ENCODE measurements at places on chromosomes 4 and X.

GRCh38 chr4:6732441-6733357 is 16.7 kb downstream of the BLOC1S4 start:
- peak; percentile 40 for DNase-seq

- no peak for DNase-seq
Measured at GRCh38 chr4:5710065-5710960, 688 bp upstream of the EVC start.

GRCh38 chrX:82134378-82134777 is 932.5 kb downstream of the SH3BGRL start:
- no peak for DNase-seq

GRCh38 chr4:68953056-68953596 is 1.5 kb upstream of the UGT2A3 start:
- no peak for DNase-seq

DNA sequence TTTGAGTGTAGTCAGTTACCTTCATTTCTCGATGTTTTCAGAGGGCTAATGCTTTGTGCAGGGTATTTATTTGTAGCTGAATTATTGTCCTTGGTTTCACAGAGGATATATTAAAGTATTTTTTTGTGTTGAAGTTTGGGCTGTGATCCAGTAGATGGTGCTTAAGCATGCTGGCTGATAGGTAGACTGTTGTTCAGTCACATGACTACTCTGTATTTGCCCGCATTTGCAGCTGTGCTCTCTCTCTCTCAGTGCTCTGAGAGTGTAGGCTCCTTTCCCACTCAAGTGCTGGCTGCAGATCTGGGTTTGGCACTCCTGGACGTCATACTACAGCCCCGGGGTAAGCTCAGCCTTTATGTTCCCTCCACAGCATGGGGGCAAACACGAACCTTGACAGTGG is 21.7 kb downstream of the RAB40AL start:
- no peak for DNase-seq

GRCh38 chr4:67325791-67326190 is 219.5 kb downstream of the CENPC start:
- DNase-seq, result no peak

DNA sequence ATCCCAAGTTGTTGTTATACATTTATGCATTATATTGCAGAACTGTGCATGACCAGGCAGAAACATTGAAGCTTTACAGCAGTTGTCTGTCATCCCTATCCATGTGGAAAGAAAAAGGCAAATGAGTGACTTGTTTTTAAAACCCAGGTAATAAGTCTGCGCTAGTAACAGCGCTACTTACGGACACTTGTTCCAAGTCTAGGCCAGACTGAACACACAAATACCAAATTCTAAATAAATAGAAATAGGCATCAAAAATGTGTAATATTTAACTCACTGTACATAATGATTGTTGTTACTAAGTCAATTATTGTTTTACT is 548 bp upstream of the MAML3 start:
- DNase-seq, result no peak

GRCh38 chr4:98905839-98906238 is 23.1 kb downstream of the EIF4E start:
- no peak for DNase-seq

DNA sequence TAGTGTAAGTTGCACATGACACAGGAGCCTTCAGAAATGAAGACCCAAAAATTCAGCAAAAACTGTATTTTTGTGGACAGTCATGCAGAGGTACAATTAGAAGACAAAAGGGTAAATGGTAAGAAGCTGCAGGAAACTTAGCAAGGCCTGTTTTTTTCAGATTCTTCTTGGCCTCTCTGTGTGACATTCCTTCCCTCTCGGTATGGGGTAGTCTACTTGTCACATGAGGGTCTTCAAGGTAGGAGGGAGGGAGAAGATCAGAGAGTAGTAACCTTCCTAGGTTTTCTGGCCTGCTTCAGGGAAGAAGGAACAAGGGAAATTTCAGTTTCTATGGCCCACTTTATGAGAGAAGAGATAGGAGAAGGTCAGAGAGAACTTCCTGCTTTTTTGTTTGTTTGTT is 230.4 kb upstream of the PPP1R2C start:
- no peak for DNase-seq

DNA sequence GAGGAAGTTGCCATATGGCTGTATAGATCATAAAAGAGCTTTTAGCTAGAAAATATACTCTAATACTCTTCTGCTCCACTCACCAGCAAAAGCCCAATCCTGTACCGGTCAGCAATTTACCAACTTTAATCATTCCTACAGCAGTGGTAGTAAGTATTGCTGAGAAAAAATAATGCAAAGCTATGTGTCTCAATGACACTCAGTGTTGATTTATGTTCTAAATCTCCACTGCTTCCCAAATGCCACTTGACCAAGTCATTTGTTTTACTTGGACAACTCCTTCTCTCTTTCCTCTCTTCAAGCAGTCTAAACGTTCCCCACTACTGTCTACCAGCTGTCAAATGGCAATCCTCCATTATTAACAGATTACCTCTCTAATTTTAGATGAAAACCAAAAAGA is 201.8 kb upstream of the GK2 start:
- no peak for DNase-seq

DNA sequence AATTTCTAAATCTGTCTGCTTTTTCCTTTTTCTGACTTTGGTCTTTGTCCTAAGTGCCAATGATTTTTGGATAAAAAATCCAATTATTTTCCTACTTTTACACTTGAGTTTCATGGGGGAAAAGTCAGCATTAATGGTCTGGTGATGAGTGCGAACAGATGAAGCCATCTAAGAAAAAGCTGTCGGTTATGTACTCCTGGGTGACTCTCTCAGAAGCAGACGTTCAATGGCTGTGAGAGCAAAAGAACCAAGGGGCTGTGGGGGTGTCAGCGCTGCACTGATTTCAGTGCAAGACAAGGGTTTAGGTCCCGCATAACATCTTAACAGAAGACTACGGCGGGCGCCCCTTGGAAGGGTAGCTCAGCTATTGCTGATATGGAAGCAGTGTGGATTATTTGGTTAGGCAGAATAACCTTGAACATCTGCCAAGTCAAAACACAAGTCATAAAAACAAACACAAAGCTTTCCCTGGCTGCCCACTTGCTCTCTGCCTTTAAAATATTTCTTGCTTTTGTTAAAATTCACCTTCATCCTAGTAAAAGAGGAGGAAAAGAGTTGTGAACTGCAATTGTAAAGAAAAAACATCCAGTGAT is 240.5 kb downstream of the MAML3 start:
- no peak for DNase-seq

DNA sequence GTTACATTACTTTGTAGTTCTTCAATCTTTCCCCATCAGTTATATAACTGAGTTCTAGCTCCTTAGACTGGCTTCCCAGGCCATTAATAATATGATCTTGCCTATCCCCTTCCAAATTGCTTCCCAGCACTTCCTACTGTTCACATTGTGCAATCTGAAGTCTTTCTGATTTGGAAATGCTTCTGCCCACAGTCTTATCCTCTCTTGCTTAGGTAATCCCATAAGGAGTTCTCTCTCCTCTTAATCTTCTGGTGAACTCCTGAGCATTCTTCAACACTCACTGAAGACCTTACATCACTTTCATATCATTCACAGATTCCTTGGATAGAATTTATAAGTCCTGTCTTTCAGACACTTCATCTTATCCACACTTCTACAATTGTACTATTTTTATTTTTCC is 132.7 kb upstream of the TTC29 start:
- no peak for DNase-seq

DNA sequence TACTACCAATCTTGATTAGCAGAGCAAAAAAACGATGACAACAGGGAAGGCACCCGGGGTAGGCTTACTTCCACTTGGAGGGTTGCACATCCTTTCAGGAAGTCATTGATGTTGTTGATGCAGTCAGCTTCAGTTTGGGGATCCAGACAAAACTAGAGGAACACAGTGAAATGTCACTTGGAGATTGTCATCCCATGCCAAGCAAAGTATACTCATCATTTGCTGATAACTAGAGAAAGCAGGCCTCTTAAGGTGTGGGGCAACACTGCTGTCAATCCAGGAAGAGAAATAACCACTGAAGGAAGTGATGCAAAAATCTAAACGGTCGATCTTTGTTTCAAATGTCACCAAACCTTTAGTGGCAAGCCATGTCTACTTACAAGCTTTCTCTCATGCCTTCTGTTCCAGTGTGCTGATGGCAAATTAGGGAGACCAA is 1.4 kb downstream of the ARHGEF6 start:
- no peak for DNase-seq

- no peak for DNase-seq
Measured at GRCh38 chr4:129393976-129394375, 298.0 kb downstream of the C4orf33 start.

DNA sequence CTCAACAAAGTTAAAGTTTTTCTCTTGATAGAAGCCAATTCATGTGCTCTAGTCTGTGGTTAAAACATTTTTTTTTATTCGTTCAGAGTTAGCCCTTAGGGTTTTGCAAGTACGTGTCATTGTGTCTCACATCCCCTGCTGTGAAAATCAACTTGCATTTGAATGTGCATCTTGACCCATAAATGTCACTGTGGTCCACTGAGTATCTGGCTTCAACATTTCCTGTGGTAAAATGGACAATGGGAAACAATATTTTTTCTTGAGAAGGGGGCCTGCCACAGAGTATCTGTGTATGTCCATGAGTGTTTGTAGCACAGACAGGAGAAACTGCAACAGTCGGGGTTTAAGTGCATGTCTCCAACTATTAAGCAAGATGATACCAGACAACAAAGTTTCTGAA is 554.8 kb upstream of the TENM3 start:
- no peak for DNase-seq

- no peak for DNase-seq
Measured at GRCh38 chr4:122826079-122826527, 528 bp upstream of the FGF2 start.

DNA sequence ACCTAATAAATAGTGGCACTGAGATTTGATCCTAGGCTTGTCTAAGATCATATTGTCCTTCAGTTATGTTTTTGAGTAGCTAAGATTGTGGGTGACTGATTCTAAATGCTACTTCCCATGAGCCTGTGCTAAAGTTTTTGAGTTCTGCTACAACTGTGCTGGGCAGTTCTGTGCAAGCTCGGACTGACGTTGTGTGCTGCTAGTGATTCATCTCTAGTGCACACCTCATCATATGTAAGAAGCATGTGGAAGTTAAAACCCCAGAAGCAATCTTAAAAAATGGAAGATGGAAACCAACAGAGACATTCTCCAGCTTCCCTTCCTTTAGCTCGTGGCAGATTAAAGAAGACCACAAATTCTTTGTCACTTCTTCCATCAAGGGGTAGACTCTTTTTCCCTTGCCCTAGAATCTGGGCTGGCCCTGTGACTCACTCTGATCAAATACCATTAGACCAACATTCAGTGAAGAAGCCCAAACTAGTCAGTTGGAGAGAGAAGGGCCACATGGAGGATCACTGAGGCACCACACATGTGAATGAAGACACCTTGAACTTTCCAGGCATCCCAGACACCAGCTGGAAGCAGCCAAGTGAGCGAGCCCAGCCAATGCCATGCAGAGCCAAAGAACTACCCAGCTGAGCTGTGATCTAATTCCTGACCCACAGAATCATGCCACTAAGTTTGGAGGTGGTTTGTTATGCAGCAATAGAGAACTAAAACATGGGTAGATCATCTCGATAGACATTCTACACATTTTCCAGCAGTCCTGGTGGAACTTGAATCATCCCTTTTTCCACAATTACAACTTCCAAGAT is 16.8 kb downstream of the ARHGAP6 start:
- DNase-seq, result no peak

- DNase-seq, result no peak
Measured at GRCh38 chrX:3717742-3718420, 4.4 kb upstream of the PRKX start.

- DNase-seq, result no peak
Measured at GRCh38 chrX:10769696-10770619, 149.6 kb upstream of the MID1 start.

DNA sequence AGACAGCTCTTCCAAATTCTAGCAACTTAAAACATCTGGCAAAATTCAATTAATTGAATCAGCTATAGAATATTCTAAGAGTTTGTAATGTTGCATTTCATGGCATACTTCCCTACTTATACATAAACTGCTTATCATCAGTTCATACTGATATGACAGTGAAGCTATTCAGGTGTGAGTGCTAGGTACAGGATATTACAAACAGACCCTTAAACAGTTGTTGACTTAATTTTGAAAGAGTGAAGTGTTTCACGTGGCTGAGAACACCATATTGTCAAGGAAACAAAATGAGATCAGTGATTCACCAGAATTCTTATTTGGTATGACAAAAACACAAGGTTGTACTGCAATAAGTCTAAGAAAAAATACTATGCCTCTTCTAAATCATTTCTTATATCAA is 27.4 kb downstream of the CENPU start:
- DNase-seq, result no peak

DNA sequence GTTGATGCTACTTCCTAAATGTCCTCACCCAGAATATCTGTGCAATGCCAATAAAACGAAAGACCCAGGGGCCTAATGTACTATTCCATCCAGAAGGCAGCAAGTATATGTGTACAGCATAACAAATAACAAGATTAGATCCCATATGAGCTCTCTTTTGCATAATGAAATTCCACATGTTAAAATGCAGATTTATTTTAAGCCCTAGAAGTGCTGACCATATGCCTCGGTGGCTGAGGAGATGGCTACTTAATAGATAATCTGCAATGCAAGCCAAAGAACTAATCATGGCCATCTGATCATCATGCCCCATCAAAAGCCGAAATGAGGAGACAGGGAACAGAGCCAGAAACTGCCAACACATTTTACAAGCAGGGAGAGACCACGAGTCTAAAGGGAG is 293.5 kb downstream of the KCNIP4 start:
- no peak for DNase-seq

GRCh38 chrX:131279617-131280016 is 9.5 kb downstream of the IGSF1 start:
- DNase-seq, result no peak

GRCh38 chr4:140158365-140159030 is 4.5 kb upstream of the MAML3 start:
- no peak for DNase-seq

GRCh38 chrX:45006002-45006800 is 133.2 kb downstream of the KDM6A start:
- DNase-seq, result no peak

- no peak for DNase-seq
Measured at GRCh38 chr4:82044141-82044993, 329.4 kb downstream of the HNRNPD start.

DNA sequence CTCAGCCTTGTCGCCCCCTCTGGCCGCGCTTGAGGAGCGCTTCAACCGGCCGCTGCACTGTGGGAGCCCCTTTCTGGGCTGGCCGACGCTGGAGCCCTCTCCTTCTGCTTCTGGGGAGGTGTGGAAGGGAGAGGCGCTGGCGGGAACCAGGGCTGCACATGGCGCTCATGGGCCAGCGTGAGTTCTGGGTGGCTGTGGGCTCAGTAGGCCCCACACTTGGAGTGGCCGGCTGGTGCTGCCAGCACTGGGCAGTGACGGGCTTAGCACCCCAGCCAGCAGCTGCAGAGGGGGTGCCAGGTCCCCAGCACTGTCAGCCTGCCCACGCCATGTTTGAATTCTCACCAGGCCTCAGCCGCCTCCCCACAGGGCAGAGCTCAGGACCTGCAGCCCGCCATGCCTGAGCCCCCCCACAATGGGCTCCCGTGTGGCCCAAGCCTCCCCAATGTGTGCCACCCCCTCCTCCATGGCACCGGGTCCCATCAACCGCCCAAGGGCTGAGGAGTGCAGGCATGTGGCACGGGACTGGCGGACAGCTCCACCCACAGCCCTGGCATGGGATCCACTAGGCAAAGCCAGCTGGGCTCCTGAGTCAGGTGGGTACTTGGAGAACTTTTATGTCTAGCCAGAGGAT is 615.2 kb downstream of the TRIML1 start:
- no peak for DNase-seq

Data from C1 segment of cervical spinal cord (tissue), 14 donors.